ENCODE measurements at places on chromosomes 5 and 9.

DNA sequence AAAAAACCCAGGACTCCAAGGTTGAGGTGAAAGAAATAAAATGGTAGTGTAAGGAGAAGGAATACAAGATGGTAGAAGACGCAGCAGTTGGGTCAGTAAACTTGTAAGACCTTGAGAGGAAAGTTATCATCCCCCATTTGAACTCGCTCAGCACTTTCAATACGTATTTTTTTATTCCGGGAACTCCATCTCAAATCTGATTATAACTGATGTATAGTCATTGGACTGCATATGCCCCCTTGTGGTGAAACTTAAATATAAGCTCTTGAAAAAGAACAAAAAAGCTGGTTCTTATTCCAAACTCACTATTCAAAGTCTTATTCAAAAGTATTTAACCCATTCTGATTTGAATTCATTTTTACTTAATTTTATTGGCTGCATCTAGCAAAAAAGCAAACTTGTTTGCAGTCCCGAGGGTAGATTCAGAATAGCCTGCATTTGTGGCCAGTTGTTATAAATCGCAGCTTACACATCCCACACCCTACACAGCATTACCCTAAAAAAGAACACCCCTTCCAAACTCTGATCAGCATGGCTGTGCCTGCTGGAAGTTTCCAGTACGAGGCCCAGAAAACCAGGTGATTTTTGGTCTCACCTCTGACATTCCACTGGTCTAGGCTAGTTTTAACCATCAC, 118.0 kb downstream of the ESM1 start:
- DNase-seq = peak; percentile 54

- DNase-seq = no peak
Measured at GRCh38 chr5:43215073-43215631, 23.1 kb downstream of the NIM1K start.

DNA sequence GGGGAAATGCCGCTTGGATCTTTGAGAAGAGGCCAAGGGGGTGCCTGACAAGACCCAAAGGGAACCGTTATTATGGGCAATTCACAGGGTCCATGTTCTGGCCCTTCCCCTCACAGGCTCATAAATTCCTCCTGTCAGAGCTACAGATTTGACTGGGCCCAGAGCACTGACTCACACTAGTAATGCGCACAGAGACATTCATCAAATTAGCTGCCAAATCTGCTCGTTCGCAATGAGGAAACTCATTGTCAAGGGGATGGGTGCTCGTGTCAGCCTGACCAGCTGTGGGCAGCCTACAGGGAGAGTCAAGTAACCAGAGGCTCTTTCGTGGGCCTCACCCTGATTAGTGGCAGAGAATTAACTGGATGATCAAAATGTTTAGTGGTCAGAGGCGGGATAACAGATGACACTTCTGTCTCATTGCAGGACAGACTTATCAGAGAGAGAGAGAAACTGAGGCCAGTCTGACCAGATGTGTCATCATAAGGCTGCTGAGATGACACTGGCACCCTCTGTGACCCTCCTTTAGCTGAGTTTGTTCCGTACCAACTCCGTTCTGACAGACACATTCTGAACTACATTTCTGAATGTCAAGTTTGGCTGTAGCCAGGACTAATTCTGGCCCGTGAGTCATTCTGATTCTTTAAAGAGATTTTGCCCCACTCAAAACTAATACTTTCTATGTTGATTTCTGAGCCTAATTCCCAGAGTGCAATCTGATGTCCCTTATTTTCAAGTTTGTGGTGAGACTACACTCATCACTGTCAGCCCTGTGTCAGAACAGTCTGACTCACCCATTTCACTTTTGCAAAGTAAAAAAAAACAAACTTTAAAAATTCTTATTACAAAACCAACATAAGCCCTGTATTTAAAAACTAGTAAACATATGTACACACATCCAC, 377.1 kb downstream of the ACTL7B start:
- DNase-seq = no peak

GRCh38 chr9:98807814-98808195, 335 bp downstream of the GALNT12 start:
- DNase-seq = peak; percentile 20

- no peak for DNase-seq
Measured at GRCh38 chr5:89556215-89556913, 673.4 kb upstream of the MEF2C start.

GRCh38 chr9:19171271-19171670, 44.0 kb upstream of the PLIN2 start:
- DNase-seq = no peak

GRCh38 chr5:55773057-55773456, 35.2 kb downstream of the DDX4 start:
- DNase-seq = no peak

GRCh38 chr5:14748180-14748900, 83.8 kb downstream of the OTULIN start:
- no peak for DNase-seq

DNA sequence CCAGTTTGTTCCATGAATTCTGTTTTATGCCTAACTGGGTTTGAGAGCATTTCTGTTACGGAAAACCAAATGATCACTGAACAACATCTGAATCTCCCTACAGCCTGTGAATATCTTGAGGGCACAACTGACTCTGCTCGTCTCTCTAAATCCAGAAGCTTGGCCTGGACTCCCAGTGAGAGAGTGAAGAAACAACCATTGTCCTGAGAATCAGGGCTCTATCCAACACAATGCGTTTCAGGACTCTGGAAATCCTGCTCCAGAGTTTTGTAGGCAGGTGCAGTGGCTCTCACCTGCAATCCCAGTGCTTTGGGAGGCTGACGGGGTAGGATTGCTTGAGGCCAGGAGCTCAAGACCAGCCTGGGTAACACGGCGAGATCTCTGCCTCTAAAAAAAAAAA, 7.8 kb upstream of the MVB12B start:
- no peak for DNase-seq

DNA sequence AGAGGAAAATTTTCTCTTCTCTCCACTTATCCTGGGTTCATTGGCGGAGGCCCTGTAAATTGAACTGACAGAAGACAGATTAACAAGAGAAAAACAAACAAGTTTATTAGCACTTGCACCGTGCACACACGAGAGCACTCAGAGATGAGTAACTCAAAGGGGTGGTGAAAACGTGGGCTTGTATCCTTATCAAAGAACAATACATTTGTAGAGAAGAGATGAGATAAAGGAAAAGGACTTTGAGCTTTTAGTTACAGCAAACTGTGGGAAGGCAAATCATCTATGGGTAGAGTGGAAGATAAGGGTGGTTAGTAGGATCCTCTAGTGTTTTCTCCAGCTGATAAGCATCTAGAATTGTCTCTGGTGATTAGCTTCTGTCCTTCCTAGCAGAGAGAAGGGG, 44.4 kb upstream of the ROR2 start:
- DNase-seq = no peak

GRCh38 chr9:69995846-69996245, 47.8 kb upstream of the MAMDC2 start:
- no peak for DNase-seq

- DNase-seq = no peak
Measured at GRCh38 chr5:81242906-81243436, 9.8 kb downstream of the CKMT2 start.
